ENCODE measurements at places on chromosomes 5 and 9. TPM values are rescaled to one million over a fixed set of nuclear protein-coding genes. Genes with fewer than 3 reads are reported as not detected.

The REEP2 gene
- 0.62 TPM for total RNA-seq

The ZNF300 gene
- total RNA-seq, result 1.9 TPM

The ADAMTS6 gene
- total RNA-seq, result 2.8 TPM

GRCh38 chr5:149314571-149315111 lies 30.7 kb upstream of the GRPEL2 start:
- no peak overlapping the region for H3K27ac ChIP-seq
- no peak for DNase-seq
- H3K36me3 ChIP-seq, result no peaks in the 10 kb centered on the region
- no peaks in the 10 kb centered on the region for H3K27me3 ChIP-seq
- H3K4me1 ChIP-seq, result peaks cover 3% of the 10 kb centered on the region
- no peak overlapping the region for H3K4me3 ChIP-seq
